ENCODE measurements at places on chromosomes 16 and 17. TPM values are rescaled to one million over a fixed set of nuclear protein-coding genes. Genes with fewer than 3 reads are reported as not detected.

GRCh38 chr16:13997526-13997925, 73.6 kb upstream of the MRTFB start:
- H3K4me1 ChIP-seq: peaks cover 10% of the 10 kb centered on the region
- DNase-seq: no peak
- no peak overlapping the region for H3K4me3 ChIP-seq
- peak overlapping the region; percentile 78 for H3K27ac ChIP-seq
- H3K36me3 ChIP-seq: no peaks in the 10 kb centered on the region

DNA sequence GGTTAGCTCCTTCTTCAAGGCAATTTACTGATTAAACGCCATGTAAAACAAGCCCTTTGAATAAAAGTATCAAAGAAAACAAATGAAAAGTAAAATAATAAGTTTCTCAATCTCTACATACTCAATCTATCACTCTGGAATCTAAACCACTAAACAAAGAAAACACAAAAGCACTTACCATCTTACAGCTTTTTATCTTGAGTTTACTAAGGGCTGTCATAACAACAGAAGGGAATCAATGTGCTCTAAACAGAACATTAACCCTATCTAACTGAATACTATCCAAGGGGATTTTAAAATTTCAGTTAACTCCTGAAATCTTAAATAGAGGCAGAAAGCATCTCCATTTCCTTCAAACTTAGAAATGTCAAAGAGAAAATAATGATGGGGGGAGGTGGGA, 3.4 kb downstream of the SKA2 start:
- H3K27me3 ChIP-seq: no peaks in the 10 kb centered on the region
- H3K4me1 ChIP-seq: peaks cover 37% of the 10 kb centered on the region

- no peaks in the 10 kb centered on the region for H3K27me3 ChIP-seq
- H3K27ac ChIP-seq: peak within 1 kb of the TSS; percentile 99
- peak within 1 kb of the TSS; percentile 99 for H3K4me3 ChIP-seq
- peaks cover 44% of the 10 kb centered on the region for H3K4me1 ChIP-seq
- no peaks in the 10 kb centered on the region for H3K36me3 ChIP-seq
Observed at GRCh38 chr17:1399679-1400512, at the start of gene YWHAE. Gene YWHAE (minus strand): TSS chr17:1400222. CDS start chr17:1400110, 112 bp downstream.

- H3K27ac ChIP-seq: peak overlapping the region; percentile 66
- H3K4me1 ChIP-seq: peaks cover 5% of the 10 kb centered on the region
- H3K27me3 ChIP-seq: no peaks in the 10 kb centered on the region
- DNase-seq: peak; percentile 68
- H3K36me3 ChIP-seq: peaks cover 7% of the 10 kb centered on the region
- H3K4me3 ChIP-seq: no peak overlapping the region
Observed at GRCh38 chr16:21656795-21657768, 4.7 kb upstream of the IGSF6 start.

- H3K4me1 ChIP-seq: peaks cover 4% of the 10 kb centered on the region
- H3K36me3 ChIP-seq: peaks cover 8% of the 10 kb centered on the region
- H3K27me3 ChIP-seq: peaks cover 14% of the 10 kb centered on the region
Observed at GRCh38 chr16:65122724-65123395, 997 bp upstream of the CDH11 start.

Gene HID1
- 15.0 TPM for total RNA-seq
